ENCODE measurements at places on chromosomes 7 and 10.

GRCh38 chr10:71795248-71795647 lies 21.9 kb upstream of the VSIR start:
- peak; percentile 48 for DNase-seq

DNA sequence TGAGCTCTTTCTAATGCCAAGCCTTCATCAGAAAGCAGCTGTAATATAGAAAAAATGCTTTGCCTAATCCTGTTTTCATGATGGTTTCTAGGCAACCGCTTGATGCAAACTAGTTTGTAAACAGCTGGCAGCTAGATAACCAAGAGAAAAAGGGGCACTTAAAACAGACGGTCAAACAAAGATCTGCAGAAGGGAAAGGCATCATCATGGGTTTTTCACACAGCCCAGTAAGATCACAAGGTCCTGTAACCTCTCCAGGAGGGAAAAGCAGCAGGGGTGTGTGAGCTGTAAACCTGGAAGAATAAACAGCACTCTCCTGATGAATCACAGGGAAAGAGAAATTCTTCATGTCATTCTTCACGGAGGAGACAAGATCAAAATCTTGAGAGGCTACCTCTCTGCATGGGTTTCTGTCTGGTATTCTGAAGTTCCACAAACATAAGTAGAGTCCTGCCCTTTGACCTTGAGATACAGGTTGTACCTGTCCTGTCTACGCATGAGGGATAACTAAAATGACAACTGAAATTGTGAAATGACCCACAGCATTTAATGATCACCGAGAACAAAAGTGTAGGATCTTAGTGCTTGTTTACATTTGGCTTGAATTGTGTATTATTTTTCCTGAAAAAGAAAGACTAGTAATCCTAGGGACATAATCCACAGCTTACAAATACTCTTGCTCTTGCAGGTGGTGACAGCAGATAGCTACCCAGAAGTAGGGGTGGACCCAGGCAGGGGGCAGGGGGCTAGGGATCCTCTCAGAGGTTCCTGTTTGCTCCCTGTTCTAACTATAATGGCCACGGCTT lies 48.0 kb downstream of the CREB3L2 start:
- no peak for DNase-seq

GRCh38 chr10:4488904-4489303 lies 337.1 kb upstream of the AKR1E2 start:
- DNase-seq = no peak

GRCh38 chr7:108985037-108985436 lies 415.4 kb downstream of the DNAJB9 start:
- DNase-seq = no peak

DNA sequence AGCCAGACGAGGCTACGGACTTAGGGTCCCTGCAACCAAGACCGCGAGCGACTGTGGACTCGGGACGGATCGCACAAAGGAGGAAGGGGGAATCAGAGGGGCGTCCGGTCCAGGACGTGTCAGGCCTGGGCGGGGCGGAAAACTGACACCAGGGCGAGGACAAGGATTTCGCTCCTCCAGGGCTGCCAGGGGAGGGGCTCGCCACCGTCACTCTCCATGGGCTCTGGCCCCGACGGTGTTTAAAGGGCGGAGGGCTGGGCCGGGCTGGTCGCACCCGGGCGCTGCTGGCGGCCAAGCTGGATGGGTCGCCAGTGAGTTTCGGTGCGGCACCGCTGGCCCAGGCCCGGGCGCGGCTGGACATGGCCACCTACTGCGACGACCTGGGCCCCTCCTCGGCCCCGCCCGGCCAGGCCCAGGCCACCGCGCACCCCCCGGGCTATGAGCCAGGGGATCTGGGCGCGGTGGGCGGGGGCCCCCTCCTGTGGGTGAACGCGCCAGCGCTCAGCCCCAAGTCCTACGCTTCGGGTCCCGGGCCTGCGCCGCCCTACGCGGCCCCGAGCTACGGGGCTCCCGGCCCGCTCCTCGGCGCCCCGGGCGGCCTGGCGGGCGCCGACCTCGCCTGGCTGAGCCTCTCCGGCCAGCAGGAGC lies at the start of gene FOXI2:
Gene FOXI2, plus strand, starts transcription at position 271 of the 648 bp plus-strand sequence. Its CDS starts 89 bp downstream, at position 360.
- DNase-seq = no peak

GRCh38 chr7:31991846-31992245 lies 78.4 kb downstream of the PDE1C start:
- no peak for DNase-seq

GRCh38 chr10:85537561-85537960 lies 829.0 kb downstream of the GRID1 start:
- no peak for DNase-seq

GRCh38 chr7:21944616-21945453 lies 864 bp downstream of the CDCA7L start:
- peak; percentile 75 for DNase-seq

DNA sequence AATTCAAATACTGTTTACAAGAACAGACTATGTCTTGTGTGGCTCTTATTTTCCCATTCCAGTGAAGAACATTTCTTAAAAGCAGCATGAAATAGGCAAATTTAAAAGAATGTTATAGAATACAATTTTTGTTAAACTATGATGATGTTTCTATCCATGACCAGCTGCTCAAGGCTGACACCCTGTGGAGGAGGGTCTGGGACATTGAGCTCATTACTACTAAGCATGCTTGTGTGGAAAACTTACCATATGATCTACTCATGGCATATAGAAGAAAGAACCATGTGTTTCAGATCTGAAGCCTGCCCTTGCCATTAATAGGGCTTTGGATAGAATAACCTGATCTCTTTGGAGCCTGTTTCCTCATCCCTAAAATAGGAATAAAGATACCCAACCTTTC lies 125.0 kb downstream of the FOXP2 start:
- DNase-seq = peak; percentile 19

GRCh38 chr10:132593900-132594876 lies 56.6 kb downstream of the INPP5A start:
- no peak for DNase-seq

- no peak for DNase-seq
Observed at GRCh38 chr7:97081521-97082300, 35.8 kb upstream of the SDHAF3 start.

DNA sequence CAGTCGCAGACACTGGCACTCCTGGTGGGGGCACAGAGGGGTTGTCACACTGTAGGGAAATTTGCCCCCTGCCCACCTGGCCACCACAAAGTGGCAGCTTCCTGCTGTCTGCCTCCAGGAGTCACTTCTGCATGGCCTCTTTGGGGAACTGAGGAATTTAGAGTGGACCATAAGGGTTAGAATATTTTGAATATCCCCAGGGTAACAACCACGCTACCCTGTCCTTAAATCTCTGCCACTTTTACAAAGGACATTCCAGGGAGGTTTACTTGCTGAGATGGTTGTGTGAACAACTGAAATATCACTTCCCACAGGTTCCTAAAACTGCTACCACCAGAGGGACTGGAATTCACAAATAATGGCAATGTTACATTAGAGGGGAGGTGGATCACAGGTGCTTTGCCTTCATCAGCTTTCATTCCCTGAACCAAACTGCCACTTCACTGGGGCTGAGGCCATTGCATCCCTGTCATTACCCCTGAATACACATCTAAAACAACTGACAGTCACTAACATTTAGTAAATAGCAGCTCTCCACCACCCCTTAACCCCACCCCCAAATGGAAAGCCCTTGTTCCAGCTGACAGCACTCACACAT lies 88.1 kb upstream of the IFRD1 start:
- DNase-seq = no peak

DNA sequence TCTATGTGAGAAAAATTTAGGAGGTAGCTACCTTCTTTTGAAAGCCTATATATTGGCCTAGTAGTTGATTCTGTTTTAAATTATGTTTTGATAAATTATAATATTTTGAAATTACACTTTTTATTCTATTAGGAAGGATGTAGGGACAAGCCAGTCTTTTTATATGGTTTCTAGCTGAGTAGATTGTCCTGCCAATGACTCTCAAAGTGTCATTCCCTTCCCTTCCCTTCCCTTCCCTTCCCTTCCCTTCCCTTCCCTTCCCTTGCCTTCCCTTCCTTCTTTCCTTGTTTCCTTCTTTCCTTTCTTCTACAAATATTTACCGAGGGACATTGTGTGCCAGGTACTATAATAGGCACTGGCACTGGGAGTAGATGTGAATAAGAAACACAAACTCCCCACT lies 99.7 kb upstream of the HDAC9 start:
- no peak for DNase-seq

DNA sequence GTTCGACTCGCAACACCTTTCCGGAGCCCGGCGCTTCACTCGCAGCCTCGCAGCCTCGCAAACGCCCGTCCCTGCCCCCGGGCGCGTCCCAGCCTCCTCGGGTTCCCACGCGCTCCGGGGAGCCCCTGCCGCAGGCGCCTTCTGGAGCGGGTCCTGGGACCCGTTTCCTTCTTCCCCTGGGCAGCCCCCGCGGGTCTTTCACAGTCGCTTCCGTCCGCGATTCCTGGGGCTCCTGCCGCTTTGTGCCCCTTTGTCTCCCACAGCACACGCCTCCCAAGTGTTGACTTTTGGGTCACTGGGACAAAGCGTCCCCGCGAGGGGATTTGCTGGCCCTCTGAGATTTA lies 140.7 kb downstream of the DYNC2I1 start:
- no peak for DNase-seq
